BE2C (cell line): ENCODE measurements at places on chromosomes 12 and 14.

- DNase-seq = no peak
Measured at GRCh38 chr12:69211160-69211559, 28.2 kb upstream of the CPSF6 start.

DNA sequence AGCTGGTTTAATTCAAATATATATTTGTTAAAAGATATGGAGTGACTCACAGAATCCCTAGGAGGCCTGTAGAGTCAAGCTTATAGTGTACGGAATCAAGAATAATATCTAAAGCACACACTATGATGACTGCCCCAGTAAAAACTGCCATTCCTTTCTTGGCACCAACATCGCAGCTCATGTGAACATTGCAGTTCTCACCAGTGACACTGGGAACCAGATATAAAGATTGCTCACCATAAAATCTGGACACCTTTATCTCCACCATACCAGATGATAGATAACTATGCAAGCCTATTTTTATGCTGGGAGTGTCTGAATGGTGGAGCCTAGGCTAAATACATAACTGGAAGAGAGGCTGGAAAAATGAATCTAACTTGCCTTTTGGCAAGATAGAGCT lies 463.9 kb upstream of the TBX3 start:
- no peak for DNase-seq

- no peak for DNase-seq
Measured at GRCh38 chr12:16096273-16096849, 181.1 kb downstream of the SLC15A5 start.

- DNase-seq = no peak
Measured at GRCh38 chr12:25504744-25505143, 48.3 kb downstream of the LMNTD1 start.

DNA sequence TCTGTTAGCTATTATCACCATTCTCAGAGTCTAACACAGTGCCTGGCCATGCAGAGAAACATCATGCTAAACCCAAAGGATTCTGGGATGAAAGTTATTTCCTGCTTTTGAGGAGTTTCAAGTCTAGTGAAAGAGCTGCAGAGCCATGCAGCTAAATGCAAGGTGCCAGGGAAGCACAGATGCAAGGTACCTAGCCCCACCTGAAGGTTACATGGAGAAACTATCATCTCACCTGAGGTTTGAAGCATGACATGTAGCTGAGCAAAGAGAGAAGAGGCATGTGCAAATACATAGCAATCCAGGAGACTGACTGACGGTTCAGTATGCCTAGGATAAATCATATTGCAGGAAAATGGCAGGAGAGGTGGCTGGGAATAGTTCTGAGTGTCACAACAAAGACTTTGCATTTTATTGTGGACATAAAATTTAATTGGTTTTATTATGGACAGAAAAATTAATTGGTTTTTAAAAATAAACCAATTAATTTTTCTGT lies 170.4 kb downstream of the PRKD1 start:
- no peak for DNase-seq
